ENCODE measurements at places on chromosomes 5 and 9.

GRCh38 chr5:74042959-74043358 lies 417.0 kb downstream of the ARHGEF28 start:
- no peak for DNase-seq

DNA sequence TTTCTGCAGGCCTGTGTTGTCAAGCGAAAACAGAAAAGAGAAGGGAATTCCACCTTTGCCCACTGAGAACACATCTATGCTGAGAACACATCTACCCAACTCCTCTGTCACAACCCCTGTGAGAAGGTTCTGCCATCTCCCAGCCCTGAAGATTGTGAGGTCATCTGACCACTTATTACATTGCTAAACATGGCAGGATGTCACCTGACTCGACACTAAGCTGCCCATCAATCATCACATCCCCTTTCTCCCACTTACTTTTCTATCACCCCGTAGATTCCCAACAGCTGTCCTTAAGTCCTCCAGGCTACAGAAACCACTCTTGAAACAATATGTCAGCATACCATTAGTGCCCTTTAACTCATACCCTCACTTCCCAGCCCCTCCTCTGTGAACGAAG lies 64.2 kb upstream of the PRSS3 start:
- DNase-seq, result no peak

DNA sequence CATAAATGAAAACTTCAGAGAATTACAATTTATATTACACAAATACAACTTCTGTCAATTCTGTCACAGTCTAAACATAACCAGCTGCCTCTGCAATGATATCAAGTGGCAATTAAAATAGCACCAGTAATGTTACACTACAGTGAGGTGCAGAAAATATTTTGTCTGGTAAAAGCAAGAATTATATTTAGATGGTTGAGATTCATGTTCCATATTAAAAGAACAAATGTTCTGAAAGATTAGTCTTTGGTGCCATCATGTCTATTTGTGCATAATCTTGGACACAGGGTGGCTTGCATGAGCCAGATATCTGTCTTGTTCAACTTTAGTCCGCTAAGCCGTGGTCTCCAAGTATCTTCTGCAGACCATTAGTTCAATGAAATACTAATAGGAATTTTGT lies 29.0 kb upstream of the PRR16 start:
- no peak for DNase-seq

DNA sequence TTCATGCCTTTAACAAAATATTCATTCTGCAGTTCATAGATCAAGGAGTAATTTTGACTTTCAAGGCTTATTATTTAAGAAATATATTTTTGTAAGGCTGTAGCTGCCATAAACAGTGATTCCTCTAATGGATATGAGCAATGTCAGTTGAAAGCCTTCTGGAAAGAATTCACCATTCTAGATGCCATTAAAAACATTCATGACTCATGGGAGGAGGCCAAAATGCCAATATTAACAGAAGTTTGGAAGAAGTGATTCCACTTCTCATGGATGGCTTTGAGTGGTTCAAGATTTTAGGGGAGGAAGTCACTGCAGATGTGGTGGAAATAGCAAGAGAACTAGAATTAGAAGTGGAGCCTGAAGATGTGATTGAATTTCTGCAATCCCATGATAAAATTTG lies 229.1 kb downstream of the DEPDC1B start:
- DNase-seq, result no peak

DNA sequence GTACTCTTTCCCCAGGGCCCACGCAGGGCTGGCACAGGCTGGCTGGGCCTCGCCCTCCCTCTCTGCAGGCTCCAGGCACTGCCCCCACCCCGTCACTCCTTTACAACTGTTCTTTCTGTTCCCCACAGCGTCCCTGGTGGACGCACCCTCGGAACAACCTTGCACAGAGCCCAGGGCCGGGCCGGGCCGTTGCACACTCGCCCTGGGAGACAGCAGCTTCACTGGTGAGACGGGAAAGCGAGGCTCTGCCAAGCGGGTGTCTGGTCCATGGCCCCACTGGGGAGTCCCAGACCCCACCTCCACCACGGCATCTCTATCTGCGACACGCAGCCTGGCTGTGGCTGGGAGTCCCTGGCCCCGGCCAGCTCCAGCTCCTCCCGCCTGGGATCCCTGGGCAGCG lies 18.4 kb upstream of the QSOX2 start:
- DNase-seq, result no peak

- DNase-seq, result no peak
Observed at GRCh38 chr9:107172979-107173347, 110.1 kb upstream of the RAD23B start.

DNA sequence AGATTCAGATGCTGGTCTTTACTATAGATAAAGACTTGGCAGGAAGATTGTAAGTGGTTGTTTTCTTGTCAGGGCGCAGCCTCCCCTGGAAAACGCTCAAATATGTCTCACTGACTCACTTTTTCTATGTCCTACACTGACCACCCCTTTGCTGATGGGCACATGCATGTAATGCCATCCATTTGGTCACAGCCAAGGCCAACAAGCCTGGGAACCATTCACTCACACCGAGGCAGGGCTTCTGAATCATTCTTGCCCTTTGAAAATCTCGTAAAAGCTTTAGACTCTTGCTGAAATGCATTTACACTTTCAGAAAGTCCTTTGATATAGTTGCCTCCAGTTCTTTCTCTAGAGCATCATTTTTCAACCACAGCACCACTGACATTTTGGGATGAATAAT lies 249.4 kb downstream of the ACTL7B start:
- DNase-seq, result no peak

DNA sequence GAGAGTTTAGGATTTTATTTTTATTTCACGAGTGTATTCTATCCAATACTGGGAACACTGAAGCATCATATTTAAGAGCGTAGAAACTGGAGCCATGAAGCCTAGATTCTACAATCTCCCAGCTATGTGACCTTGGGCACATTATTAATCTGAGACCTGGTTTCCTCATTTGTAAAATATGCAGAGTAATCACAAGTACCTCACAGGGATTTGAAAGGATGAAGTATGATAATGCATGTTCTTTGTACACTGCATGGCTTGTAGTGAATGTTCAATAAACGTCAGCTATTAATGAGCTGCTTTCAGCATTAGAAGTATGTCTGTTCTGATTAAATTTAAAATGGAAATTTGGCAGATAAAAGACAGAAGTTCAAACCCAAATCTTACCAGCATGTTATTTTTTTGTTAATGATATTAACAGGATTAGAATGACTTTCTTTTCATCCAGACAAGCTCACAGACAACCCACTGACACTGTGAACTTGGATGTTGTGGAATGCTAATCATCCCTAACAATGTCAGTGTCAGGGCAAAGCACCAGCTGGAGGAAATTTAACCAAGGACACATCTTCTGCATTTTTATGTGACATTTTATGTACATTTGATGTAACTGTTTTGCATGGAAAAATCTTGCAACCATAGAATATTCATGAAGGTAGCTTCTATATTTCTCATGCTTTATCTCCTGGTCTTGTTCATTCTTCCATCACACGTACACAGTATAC lies 27.1 kb upstream of the CTXN3 start:
- DNase-seq, result no peak
